ENCODE measurements at places on chromosomes 4 and X.
A peak's percentile ranks its signal among the peaks of the same experiment; 100 is the strongest.

GRCh38 chrX:18649498-18649951 lies 22.4 kb downstream of the RS1 start:
- DNase-seq: no peak

DNA sequence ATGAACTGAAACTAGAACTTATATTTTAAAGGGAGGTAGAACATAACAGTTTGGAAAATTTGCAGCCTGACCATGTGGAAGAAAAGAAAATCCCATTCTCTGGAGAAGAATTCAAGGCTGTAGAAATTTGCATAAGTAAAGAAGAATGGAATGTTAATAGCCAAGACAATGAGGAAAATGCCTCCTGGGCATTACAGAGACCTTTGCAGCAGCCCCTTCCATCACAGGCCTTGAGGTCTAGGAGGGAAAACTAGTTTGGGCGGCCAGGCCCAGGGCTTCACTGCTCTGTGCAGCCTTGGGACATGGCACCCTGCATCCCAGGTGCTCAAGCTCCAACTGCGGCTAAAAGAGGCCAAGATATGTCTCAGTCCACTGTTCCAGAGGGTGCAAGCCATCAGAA lies 1506.8 kb downstream of the PCDH18 start:
- DNase-seq: no peak

DNA sequence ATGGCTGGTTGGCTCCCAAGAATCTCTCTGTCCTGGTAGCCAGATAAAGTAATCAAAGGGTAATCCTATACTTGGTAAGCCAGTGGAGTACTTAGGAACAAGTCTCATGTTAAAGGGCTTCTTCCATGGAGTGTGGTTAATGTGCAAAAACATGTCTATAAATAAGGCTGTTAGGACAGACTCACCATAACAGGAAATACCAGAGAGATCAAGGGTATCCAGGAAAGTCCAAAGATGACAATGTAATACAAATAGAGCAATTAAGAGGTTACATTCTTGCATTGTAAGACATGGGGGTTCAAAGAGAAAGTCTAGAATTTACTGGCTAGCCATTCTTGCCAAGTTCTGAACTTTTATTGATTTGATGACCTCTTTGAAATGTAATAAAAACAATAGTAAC lies 61.9 kb upstream of the ZCCHC13 start:
- DNase-seq: no peak

GRCh38 chr4:56077676-56078075 lies 128.9 kb downstream of the CEP135 start:
- DNase-seq: no peak

DNA sequence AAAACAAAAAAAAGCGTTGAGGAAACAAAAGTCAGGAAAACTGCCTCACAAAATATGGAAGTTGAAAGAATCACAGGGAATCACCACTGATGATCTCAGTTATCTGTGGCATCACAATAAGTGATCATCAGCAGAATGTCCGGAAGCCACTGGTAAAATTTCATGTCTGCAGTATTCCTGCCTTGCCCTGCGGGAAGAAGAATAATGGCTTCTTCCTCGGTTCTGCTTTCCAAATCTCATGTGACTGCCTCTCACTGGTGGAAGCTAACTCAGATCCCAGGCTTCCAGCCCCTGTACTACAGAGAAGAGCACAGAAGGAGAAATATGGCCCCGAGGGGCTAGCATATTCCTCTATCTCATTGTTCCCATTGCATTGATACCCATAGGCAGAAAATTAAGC lies 12.7 kb upstream of the ZNF330 start:
- DNase-seq: no peak

GRCh38 chr4:183635741-183636140 lies 23.2 kb downstream of the RWDD4 start:
- no peak for DNase-seq

DNA sequence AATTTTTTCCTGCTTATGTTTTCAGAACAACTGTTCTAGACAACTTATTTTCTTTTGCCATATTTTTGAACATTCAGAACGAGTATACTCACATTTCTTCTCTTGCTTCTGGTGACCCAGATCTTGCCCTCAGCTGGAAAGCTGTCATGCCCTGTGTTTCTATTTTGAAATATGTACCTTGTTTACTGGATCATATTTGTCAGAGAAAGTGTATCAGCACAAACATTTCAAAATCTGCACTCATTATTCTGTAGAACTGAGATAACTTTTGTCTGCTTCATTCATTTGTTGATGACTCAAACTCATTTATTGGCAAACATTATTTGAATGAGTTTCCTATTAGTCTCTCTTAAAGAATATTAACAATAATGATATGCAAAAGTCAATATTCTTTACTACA lies 46.2 kb upstream of the FAM9A start:
- DNase-seq: no peak

DNA sequence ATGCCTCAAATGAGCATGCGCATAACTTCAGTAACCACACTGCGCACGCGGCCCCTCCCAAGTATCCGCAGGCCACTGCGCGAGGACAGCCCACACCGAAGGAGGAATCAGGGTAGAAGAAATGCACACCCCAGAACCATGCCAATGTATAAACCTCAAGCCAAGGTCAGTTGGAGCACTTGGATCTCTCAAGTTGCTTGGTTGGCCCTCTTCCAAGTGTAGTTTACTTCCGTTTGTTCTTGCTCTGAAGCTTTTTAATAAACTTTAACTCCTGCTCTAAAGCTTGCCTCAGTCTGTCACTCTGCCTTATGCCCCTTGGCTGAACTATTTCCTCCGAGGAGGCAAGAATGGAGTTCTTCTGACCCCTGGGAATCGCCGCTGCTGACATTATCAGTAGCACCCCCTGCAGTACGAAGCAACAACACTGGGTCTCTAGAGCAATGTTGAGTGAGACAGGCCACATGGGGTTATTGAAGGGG lies 22.0 kb upstream of the SPINK2 start:
- DNase-seq: peak; percentile 19

- DNase-seq: peak; percentile 20
These were observed 792 bp downstream of the PPID start for GRCh38 chr4:158722291-158722916.

DNA sequence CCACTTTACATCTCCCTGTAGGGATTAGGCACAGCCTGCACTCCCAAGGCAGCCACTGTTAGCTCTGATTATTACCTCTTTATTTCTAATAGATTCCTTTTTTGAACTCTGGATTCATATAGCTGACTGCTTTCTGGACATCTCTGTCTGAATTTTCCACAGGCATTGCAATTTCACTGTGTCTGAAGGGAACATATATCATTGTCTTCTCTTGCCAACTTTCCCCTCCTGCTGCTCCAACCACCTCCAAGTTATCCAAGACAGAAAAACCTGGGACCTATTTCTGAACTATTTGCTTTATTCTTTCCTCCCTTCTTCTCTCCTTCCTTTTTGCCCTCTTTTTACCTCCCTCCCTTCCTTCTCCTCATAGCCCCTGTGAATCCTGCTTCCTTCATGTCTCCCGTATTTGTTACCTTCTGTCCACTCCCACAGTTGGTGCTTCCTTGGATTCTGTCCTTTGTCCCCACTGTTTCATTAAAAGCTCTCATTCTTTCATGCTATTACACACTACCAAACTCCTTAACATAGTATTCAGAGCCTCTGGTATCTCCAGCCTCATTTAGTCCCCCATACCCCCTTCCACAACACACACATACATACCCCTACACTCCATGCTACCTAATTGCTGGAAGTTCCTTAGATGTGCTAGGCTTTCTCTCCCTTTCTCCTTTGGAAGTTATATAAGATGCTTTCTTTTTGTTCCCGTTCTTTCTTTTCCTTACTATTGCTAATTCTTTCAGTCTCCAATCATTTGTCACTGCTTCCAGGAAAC lies 34.7 kb downstream of the FGF2 start:
- no peak for DNase-seq

- DNase-seq: no peak
These were observed 57.5 kb downstream of the TEC start for GRCh38 chr4:48212165-48212564.

GRCh38 chrX:73217621-73218020 lies 3.0 kb upstream of the NAP1L2 start:
- DNase-seq: no peak

DNA sequence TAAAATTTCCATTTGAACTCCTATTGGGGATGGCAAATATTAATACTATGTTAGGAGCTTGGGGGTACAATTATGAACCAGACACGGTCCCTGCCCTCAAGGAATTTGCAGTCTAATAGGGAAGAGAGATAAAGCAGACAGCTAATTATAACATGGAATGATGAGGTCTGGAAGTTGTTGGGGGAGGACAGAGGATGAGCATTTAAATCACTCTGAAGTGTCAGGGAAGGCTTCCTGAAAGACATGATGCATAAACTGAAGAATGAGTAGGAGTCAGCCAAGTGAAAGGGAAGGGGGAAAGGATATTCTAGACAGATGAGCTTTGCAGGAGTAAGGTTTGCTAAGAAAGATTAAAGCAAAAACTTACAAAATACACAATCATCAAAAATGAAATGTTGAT lies 15.9 kb downstream of the PLAC1 start:
- DNase-seq: no peak
